ENCODE measurements at places on chromosomes 1 and 21. TPM values are rescaled to one million over a fixed set of nuclear protein-coding genes. Genes with fewer than 3 reads are reported as not detected.

CAPZA1 gene
- polyA plus RNA-seq = 151 TPM

PKLR gene
- 7.6 TPM for polyA plus RNA-seq

DCST1 gene
- 0.58 TPM for polyA plus RNA-seq

OR11L1 gene
- not detected for polyA plus RNA-seq

PDZK1 gene
- 192 TPM for polyA plus RNA-seq

LEPR gene
- 8.9 TPM for polyA plus RNA-seq

OR2T10 gene
- 0.05 TPM for polyA plus RNA-seq

SLC6A17 gene
- polyA plus RNA-seq = 0.70 TPM

NR0B2 gene
- polyA plus RNA-seq = 1.00 TPM

RSPO1 gene
- polyA plus RNA-seq = 5.9 TPM

CELA2A gene
- 0.70 TPM for polyA plus RNA-seq

DNA sequence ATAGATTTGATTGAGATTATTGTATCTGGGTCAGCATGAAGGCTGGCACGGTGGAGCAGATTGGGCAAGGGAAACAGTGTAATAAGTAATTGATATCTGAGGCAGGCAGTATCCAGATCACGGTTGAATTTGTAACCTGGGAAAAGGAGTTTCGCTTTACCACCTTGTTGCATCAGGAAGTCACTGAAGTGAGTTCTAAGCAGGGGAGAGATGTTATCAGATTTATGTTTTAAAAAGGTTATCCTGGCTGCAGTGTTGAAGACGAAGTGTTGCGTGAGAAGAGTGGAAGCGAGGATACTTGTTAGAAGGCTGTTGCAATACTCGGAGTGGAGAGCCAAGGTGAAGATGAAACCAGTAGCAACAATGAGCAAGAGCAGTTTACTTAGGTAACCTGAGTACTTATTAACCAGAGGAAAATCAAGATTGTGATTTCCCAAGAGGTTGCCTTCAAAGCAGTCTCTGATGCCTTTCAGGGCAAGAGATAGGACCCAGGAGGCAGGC, 77.8 kb downstream of the LHX9 start:
- peak; percentile 8 for DNase-seq

DNA sequence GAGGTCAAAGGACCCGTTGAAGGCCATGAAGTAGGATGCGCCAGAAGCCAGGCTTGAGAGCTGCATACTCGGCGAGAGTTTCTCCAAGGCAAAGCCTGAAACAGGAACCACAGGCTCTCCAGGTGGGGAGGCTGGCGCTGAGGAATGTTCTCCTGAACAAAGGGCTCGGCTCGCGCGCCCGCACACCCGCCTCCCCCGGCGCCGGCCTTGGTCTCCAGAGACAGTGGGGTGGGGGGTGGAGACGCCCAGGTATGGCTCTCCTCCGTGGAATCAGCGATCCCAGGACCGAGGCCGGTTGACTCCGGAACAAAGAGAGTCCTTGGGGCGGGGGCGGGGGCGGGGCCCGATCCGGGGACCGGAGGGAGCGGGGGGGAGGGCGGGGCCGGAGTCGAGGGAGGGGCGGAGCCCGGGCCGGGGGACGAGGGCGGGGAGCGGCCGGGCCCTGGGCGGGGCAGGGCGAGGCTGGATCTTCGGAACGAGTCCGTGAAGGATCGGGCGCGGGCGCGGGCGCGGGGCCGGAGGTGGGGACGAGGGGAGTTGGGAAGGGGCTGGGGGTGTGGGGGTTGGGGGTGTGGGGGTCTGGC, 85.0 kb downstream of the NKAIN1 start:
- peak; percentile 91 for DNase-seq

- no peak for DNase-seq
These were observed 25.0 kb downstream of the GORAB start for GRCh38 chr1:170556917-170557316.

DNA sequence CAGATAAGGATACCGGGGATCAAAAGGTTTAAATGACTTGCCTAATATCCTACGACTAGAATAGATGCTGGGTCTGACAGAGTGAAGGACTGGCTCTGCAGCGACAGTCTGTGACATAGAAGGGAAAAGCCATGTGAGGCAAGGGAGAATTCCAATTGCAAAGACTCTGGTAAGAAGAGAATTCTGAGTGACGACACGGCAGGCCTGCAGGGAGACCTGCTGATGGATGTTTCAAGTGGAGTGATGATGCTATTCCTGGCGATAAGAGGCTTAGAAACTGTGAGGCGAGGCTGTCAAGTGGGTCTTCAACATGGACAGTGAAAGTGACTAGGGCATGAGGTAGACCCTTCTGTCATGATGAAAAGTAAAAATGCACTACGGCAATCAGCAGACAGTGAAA, 176.6 kb upstream of the PBX1 start:
- DNase-seq = no peak

GRCh38 chr1:53732409-53732808, 6.6 kb downstream of the GLIS1 start:
- no peak for DNase-seq

DNA sequence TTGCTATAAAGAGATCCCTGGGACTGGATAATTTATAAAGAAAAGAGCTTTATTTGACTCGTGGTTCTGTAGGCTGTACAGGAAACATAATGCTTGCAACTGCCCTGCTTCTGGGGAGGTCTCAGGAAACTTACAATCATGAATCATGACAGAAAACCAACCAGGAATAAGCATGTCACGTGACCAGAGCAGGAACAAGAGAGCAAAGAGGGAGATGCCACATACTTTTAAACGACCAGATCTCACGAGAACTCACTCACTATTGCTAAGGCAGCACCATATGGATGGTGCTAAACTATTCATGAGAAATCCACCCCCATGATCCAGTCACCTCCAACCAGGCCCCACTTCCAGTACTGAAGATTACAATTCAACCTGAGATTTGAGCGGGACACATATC, 49.8 kb upstream of the RCC1 start:
- DNase-seq = no peak

GRCh38 chr1:154807048-154807591, 63.0 kb downstream of the KCNN3 start:
- DNase-seq = peak; percentile 38

DNA sequence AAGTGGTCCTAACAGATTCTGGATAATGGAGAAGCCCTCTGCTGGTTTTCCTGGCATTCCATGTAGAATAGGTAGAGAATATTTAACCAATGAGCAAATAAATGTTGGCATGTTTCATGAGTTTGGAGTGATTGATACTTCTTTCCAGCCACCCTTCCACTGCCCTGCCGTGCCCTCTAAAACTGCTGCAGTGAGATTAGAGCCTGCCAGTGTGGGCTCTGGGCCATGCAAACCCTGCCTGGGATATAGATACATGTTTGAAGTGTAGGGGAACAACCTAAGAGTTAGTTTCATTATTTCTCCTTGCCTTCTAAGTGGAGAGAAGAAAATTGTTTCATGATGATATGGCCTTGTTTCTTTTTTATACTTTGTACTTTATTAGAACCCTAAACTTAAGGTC, 10.4 kb downstream of the UBE2Q1 start:
- DNase-seq = no peak

- DNase-seq = no peak
These were observed 6.2 kb upstream of the MARK1 start for GRCh38 chr1:220521778-220522177.

GRCh38 chr1:158203693-158204457, 23.2 kb downstream of the CD1D start:
- DNase-seq = peak; percentile 56

- no peak for DNase-seq
These were observed 149.0 kb downstream of the ATP6V1G3 start for GRCh38 chr1:198391393-198392020.

GRCh38 chr1:56590520-56591011, 11.2 kb upstream of the PLPP3 start:
- DNase-seq = no peak

- DNase-seq = no peak
These were observed 17.4 kb upstream of the CR1L start for GRCh38 chr1:207627496-207627895.

DNA sequence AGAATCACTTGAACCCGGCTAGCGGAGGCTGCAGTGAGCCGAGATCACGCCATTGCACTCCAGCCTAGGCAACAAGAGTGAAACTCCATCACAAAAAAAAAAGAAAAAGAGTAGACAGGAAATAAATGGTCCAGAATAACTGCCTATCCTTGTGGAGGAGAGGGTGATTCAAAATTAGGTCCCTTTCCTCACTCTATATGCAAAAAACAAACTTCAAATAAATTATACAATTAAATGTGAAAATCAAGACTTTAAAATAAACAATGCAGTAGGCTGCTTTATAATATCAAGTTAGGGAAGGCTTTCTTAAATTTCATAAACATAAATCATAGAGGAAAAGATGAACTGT, 26.4 kb downstream of the MRPL39 start:
- no peak for DNase-seq

DNA sequence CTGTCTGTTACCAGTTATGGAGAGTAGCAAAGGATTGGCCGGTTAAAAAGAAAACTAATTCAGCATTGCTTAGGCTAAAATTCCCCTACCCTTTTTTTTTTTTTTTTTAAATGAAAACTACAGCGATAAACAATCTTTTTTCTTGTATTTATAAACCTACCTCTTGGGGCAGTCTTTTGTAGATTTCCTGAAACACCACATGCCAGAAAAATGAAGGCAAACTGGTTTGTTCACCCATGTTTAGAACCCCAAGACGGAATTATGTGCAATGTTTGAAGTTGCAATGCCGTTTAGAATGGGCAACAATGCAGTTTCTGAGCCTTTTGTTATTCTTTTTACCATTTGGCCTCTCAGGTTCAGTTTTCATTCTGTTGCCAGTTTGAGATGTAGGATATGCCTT, 59.1 kb downstream of the PRDM2 start:
- peak; percentile 70 for DNase-seq

DNA sequence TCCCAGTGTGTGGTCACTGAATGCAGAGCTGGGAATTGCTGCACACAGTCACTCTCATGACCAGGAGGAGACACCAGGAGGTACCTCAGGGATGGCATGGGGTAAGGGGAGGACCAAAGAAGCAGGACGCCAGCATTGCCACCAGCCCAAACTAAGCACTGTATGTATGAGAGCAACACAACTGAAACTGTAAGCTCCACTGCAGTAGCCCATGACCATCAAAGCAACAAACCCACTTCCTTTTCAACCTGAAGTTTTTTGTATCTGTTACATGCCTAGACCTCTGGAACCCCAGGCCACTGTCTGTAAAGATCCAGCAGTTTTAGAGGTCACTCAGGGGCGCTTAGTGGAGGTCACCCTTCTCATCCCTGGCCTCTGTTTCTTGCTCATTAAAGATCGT, 164.3 kb downstream of the SETD4 start:
- no peak for DNase-seq

DNA sequence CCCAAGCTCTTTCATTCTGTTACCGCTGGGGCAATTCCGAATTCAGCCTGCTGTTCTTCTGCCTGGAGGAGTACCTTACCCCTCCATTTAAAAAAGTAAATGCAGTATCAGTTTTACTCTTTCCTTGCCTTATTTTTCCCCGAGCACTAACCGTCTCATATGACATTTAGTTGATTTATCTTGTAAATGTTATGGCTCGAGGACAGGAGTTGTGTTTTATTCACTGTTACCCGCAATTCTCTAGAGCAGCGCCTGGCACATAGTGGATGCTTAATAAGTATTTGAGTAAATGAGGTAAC, 425 bp upstream of the TADA1 start:
- no peak for DNase-seq

DNA sequence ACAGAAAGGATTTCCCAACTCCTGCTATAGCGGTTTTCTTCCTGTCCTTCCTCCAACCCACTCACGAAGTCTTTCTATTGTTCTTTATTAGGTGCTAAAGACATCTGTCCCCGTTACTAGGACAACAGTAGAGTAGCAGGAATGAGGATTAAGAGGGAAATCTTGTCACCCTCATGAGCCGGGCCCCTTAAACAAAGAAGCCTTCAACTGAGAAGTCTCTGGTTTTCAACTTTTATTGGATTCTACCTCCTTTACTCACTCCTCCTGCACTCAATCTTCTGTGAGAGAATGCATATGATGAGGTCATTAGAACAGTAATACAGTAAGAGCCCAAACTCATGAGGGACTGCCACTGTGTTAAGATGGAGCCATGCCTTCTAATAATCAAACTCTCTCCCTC, 206.3 kb downstream of the OMA1 start:
- no peak for DNase-seq

- DNase-seq = no peak
These were observed 22.1 kb downstream of the PTPRU start for GRCh38 chr1:29258189-29258975.

GRCh38 chr1:198101716-198102453, 54.9 kb upstream of the NEK7 start:
- DNase-seq = no peak

GRCh38 chr21:38343691-38344090, 86.9 kb downstream of the KCNJ15 start:
- DNase-seq = no peak

DNA sequence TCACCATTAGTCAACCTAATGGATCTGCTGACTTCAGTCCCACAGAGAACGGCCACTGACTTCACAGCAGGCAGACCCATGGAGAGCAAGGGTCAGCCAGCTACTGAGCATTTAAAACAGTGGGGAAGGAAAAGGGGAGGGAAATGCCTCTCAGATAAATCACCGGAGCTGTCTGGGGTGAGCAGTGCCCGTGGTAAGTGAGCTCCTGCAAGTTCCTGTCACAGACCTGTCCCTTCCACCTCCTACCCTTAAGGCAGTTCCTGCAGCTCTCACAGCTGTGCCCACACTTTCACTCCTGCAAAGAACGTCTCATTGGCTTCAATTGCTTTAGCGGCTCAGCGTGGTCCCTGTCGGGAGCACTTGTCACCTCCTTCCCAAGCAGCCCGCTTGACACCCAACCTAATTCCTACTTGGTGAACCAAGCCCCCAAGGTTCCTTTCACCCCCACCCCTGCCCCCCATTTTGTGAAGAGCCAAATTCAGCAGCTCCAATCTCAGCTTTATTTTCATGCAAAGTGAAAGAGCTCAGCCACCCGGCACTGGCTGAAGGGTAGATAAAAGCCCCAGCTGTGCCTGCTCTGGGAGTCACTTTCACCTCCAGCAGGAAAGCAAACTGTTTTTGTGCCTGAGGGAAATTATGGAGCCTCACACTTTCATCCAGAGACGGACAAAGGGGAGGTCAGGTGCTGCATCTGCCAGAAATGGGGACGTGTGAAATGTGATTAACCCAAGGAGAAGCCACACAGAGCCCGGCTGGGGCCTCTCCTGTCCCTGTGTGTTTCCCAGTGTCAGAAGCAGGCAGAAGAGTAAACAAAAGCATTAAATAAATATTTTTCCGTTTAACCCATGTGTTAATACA, 306.2 kb downstream of the TTLL7 start:
- DNase-seq = peak; percentile 31

GRCh38 chr1:246364415-246364941, 142.6 kb downstream of the SMYD3 start:
- no peak for DNase-seq

GRCh38 chr1:83098791-83099190, 900.1 kb downstream of the TTLL7 start:
- no peak for DNase-seq

GRCh38 chr1:40637470-40638007, 27.9 kb downstream of the RIMS3 start:
- DNase-seq = no peak

DNA sequence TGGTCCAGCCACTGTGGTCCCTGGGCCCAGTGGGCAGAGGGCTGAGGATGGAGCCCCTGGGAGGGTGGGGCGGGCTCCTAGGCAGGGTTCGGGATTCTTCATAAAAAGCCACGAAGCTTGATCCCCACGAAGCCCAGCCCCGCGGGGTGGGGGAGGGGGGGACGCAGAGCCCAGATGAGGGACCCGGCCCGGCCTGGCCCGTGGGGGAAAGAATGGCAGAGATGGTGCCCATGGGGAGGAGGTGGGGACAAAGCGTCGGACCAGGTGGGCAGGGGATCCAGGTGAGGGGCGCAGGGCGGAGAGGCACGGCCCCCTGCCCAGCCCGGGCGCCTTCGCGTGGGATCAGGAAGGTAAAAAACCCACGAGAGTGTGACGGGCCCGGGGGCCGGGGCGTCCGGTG, 6.0 kb upstream of the SMIM12 start:
- DNase-seq = no peak
